ENCODE measurements at places on chromosomes 16 and 17.

DNA sequence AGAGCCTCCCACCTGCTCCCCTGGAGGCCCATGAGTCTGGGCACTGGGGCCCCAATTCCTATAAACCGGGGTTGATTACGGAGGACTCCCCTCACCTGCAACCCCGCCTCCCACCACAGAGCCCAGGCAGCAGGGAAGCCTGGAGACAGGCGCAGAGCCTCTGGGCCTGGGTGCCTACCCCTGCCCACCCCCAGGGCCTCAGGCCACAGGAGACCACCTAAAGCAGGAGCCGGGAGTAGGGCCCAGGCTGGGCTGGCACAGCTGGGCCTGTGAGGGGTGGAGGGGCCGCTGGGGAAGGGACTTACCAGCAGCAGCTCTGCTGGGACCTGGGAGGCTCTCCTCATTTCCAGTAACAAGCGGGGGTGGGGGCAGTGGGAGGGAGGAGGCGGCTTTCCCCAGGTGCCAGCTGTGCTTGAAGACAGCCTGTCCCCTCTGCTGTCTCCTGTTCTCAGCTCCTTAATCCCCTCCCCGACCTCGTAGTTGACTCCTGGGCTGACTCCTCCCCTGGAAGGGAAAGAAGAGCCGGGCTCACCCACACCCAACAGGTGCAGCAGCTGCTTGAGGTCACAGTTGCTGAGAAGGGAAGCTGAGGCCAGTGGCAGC, 46.8 kb downstream of the TMEM235 start:
- no peak for DNase-seq

- DNase-seq, result no peak
Measured at GRCh38 chr16:82629441-82630027, 2.8 kb downstream of the CDH13 start.

- DNase-seq, result no peak
Measured at GRCh38 chr17:4534515-4534914, 20.7 kb downstream of the MYBBP1A start.

GRCh38 chr16:84055366-84055765, 12.8 kb upstream of the SLC38A8 start:
- no peak for DNase-seq

DNA sequence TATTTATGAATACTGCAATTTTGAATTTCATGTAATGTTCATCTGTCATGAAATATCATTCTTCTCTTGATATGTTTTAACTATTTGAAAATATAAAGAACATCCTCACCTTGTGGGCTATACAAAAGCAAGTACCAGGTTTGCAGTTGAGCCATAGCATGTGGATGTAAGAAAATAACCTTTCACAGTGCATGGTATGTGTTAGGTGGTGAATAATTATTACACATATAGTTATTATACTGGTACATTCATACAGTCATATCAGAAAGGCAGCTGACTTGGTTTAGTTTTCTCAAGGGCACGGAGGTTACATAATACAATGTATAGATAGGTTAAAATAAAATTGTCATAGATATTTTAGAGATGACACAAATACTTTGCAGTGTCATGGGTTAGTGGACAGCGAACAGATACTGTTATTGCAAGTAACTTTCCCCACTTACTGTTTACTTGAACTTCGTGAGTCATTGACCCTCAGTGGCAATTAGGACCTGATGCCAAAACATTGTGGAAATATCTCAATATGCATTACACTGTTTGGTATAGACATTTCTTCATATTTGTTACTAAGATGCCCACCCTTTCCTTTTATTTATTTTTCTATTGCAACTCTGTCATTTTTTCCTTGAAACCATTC, 445.4 kb upstream of the GOT2 start:
- no peak for DNase-seq

- no peak for DNase-seq
Measured at GRCh38 chr17:82949984-82950383, 110.2 kb upstream of the ZNF750 start.

GRCh38 chr16:49332589-49333258, 40.9 kb upstream of the C16orf78 start:
- no peak for DNase-seq

GRCh38 chr16:82699260-82699659, 72.5 kb downstream of the CDH13 start:
- DNase-seq, result no peak

GRCh38 chr16:28063591-28064061, at the start of gene GSG1L:
Gene GSG1L (minus strand): TSS chr16:28063714. CDS start chr16:28063424, 290 bp downstream.
- no peak for DNase-seq

- no peak for DNase-seq
Measured at GRCh38 chr16:26762594-26762993, 304.1 kb upstream of the C16orf82 start.

DNA sequence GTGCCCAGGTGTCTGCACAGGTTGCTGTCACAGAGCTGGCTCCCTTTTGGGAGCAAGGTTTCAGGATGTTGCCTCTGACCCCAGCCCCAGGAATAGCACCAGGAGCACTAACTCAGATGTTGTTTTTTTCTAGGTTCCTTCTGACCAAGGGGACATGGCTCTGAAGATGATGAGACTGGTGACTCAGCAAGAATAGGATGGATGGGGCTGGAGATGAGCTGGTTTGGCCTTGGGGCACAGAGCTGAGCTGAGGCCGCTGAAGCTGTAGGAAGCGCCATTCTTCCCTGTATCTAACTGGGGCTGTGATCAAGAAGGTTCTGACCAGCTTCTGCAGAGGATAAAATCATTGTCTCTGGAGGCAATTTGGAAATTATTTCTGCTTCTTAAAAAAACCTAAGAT, 28.1 kb downstream of the SCPEP1 start:
- no peak for DNase-seq

DNA sequence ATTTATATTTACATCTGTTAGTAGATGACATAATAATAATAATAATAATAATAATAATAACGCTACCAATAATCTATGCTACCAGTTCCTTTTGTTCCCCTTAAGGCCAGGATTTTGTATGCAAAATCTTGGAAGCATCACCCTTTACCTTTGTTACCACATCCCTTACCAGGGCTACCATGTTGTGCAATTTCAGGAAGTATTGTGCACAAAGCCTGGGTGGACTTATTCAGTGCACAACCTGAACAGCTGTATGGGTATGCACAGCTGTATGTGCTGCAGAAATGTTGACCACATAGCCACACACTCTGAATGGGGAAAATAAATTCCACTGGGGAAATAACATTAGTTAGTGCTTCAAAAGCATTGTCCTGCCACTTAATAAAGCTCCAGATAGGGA, 19.9 kb upstream of the CALB2 start:
- no peak for DNase-seq

GRCh38 chr16:85582229-85582991, 30.7 kb upstream of the GSE1 start:
- DNase-seq, result no peak

GRCh38 chr17:43026595-43026994, 1.6 kb downstream of the RND2 start:
- no peak for DNase-seq

GRCh38 chr17:31778523-31778922, 80.5 kb downstream of the COPRS start:
- no peak for DNase-seq

- no peak for DNase-seq
Measured at GRCh38 chr17:27600471-27600870, 30.5 kb upstream of the LGALS9 start.

DNA sequence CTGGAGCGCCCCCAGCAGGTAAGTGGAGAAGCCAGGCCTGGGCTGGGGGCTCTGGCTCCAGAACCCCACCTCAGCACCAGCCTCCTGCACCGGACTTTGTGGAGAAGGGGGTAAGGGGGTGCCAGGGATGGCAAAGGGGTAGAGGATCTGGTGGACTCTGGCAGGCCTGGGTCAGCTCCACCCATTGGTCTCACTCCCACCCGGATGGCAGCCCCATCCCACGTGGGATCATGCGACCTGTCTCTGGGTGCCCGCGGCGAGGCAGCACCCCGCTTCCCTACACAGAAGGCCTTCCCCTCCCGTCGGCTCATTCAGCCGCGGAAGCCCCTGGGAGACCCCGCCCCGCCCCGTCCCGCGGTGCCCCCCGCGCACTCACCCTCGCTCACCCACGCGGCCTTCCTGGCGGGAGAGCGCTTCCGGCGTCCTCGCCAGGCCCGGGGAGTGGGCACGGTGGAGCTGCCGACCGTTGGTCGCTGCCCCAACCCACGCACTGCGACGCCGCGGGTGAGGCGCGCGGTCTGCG, 498 bp upstream of the PLEKHG4 start:
- peak; percentile 26 for DNase-seq

- DNase-seq, result peak; percentile 44
Measured at GRCh38 chr16:30473231-30474073, 910 bp downstream of the ITGAL start.

GRCh38 chr17:76707985-76708807, 2.6 kb downstream of the MXRA7 start:
- no peak for DNase-seq

GRCh38 chr16:55248494-55248893, 75.5 kb upstream of the IRX6 start:
- DNase-seq, result no peak

GRCh38 chr17:36686123-36686669, 84.8 kb downstream of the MRM1 start:
- DNase-seq, result no peak

DNA sequence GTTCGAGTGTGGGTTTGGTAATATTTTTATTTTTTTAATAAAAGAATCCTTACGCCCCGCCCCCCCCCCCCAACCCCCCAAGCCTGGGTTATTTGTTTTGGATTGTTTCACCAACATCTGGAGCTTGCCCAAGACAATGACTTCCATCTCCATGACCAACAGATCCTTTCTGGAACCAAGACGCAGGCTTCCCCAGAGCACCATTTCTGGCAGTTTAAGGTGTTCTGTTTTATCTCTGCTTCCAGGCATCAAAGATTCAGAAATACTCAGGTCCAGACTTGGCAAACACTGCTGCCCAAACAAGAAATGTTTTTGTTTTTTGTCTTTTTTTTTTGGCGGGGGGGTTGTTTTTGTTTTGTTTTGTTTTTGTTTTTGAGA, 56.1 kb downstream of the PLXDC1 start:
- no peak for DNase-seq

DNA sequence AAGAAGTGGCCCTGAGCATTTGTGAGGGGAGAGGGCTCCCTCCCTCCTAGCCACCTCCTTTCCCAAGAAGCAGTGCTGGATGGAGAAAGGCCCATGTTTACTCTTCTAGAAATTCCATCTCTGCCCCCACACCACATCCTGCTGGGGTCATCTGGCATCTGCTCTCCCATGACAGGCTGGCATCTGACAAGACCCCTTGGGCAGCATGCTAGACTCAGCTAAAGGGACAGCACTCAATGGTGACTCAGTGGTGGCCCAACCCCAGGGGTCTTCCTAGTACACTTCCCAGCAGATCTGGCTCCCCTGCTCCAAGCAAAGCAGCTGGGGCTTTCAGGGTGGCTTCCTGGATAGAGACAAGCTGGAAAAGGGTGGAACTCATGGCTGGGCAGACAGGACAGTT, 14.4 kb downstream of the SLC38A7 start:
- DNase-seq, result no peak

GRCh38 chr16:49281480-49281842, at the start of gene CBLN1:
Gene CBLN1 (minus strand): TSS chr16:49281838. CDS start chr16:49281465, 373 bp downstream.
- no peak for DNase-seq

DNA sequence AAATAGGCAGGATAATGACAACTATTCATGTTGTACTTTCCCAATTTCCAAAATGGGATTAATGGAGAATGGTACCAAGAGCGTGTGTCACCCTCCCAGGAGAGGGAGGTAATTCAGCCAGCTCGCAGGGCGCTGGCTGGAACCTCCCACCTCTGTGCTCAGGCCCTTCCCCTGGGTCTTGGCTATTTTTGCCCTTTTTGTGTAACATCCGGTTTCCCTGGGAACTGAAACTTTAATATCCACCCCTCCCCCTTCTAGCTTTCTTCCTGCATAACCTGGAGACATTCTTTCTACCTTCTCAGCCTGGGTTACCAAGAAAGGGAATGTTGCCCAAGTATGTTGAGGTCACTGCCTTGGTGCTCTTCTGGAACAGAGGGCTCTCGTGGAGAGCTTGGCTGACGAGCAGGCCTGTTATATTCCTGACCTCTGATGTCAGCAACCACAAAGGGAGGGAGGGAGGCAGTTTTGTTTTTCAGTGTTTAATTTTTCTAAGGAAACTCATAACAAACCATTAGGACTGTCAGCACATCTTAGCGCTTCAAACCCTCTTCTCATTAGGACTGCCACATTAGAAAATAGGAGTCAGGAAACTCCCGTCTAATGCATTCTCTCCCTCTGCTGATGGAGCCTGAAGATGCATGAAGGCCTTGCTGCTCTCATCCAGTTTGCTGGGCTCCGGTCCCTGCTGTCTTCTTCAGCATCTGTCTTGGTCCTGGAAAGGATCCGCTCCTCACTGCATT, 25.6 kb downstream of the ITGB3 start:
- no peak for DNase-seq

GRCh38 chr16:78720416-78720815, 621.0 kb downstream of the WWOX start:
- no peak for DNase-seq

GRCh38 chr16:8958344-8959167, 5.2 kb downstream of the USP7 start:
- DNase-seq, result no peak

DNA sequence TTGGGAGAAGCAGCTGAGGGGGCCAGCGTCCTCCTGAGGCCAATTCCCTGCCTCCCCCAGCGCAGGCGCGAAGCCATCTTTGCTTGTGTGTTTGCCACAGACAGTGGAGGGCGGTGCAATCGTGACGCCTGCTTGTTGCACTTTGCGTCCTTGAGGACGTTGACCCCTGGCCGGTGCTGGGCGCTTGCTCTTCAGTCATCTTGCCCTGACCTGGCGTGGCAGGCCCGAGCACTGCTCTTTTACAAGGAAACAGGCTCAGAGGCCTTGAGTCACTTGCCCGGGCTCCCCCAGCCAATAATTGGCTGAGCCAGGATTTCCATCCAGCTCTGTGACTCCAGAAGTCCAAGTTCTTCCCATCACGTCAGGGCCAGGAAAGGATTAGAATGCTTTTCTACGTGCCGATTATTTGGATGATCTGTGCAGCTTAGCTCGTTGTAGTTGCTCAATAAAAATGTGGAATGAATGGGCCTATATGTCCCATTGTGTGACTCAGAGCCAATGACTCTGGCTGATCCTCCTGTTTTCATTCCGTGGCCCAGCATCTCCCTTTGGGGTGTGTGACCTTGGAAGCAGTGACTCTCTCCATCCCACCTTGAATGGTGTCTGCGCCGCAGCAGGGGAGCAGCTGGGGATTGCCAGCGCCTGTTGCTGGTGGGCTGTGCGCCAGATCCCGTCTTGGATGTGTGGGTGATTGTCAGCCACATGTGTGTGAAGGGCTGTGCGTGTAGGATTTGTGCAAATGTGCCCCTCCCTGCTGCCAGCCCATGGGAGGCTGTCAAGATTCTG, 214.1 kb downstream of the SEC14L1 start:
- DNase-seq, result no peak

GRCh38 chr16:88923450-88923849, 53.6 kb downstream of the CBFA2T3 start:
- DNase-seq, result no peak
